ENCODE measurements at places on chromosomes 2 and 18.

GRCh38 chr2:173792741-173793140 is 172.4 kb downstream of the SP3 start:
- DNase-seq: no peak

GRCh38 chr2:159156834-159157233 is 129.7 kb downstream of the WDSUB1 start:
- DNase-seq: no peak

DNA sequence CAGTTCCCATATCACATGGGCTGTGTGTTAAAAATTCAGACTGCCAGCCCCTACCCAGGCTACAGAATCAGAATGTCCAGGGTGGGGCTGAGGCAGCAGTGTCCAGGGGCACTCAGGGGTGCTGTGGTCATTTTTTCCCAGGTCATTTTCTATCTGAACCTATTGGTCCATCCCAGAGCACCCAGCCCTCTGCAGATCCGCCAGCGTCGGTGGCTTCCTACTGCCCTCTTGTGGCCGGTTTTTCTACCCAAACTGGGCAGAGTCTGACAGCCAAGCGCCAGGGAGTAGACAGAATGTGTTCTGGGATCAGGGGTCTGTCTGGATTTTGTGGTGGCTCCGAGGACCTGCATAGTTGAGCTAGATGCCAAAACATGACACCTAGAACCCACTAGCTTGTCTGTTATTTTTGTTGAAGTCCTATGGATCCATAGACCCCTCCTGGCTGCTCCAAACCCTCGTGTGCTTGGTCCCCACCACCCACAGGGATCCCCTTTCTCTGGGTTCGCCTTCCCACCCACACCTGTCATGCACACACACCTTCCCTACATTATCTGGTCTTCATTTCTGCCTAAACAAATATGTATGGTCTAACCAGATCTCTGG is 34.1 kb upstream of the RMDN2 start:
- DNase-seq: peak; percentile 43

DNA sequence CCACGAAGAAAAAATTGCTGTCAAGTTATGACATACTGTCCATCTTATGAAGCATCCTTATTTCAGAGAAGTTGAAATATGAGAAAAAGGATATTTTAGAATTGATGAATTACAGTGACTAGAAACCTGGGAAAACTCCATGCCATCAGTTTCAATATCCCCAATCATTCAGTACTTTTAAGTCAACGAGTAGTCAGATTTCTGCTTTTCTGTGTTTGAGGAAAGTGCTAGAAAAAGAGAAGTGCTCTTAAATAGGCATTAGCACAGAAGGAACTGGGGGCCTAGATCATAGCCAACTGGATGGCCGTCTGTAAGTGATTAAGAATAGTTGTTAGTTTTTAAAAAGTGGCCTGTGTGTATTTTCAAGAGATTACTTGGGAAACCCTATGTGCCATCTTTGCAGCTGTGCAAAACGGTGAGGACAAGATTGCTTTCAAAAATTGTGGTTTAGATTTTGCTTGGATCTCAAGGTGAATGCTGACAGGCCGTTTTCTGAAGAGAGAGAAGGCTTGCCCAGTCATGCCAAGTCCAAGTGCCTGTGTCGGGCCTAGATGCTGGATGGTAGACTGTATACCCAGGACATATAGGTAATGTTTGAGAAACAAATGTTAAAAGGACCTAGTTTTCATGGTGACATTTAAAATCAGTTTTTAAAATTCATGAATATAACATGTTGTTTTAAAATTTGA is 5.1 kb downstream of the NEDD4L start:
- no peak for DNase-seq

DNA sequence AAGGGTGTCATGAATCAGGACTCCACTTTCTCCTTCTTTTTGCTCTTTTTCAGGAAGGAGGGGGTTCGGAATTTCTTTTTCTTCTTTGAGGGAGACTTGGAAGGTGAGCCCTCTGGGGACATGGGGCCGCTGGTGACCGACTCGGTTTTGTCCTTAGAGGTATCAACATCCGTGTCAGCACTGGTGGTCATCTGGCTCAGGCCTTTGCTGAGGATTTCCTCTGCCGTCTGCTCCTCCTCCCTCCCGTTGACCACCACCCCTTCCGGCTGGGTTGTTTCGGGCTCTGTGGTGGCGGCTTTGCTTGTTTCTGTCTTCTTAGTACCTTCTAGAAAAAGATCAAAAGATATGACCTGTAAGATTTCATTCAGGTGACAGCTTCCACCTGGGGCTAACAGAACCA is 104.6 kb downstream of the ADD2 start:
- no peak for DNase-seq

DNA sequence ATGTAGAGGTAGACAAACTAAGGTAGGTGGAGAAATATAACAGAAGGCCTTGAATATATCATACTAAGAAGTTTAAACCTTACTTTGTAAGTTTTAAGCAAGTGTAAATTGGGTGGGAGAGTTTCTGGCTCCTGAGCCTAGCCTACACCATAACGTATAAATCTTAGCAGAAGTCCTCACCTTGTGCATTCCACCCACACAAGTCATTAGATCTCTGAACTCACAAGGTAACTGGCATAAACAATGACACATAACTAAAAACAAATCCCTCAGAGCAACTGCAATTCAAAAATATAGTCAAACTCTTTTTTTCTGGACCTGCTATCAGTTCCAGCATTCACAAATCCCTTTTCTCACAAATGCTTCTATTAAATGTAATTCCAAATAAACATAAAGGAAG is 9.4 kb downstream of the REV1 start:
- no peak for DNase-seq

DNA sequence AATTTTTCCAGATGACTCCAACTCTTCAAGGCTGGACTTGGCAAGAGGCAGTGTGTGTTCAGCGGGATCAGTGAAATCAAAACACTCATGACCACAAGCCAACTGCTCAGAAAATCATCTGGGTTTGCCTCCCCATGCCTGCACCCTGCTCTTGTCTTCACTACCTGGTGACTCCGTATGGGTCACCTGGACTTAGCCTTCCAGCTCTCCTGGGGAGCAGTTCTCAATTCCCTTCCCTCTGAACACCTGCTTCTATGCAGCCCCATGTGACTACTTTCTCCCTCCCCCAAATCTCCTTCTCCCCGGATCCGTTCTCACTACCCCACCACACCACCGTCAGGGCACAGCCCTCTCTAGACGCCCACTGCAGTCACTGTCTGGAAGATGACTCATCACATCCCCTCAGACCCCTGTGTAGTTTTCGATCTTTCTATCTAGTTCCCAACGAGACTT is 130.2 kb upstream of the ID2 start:
- DNase-seq: no peak

- no peak for DNase-seq
These were observed 13.2 kb downstream of the SERPINE2 start for GRCh38 chr2:224025874-224026273.

GRCh38 chr18:61606068-61606660 is 272.9 kb downstream of the CDH20 start:
- peak; percentile 29 for DNase-seq

- DNase-seq: no peak
These were observed 14.3 kb downstream of the MAP3K2 start for GRCh38 chr2:127373362-127374083.

DNA sequence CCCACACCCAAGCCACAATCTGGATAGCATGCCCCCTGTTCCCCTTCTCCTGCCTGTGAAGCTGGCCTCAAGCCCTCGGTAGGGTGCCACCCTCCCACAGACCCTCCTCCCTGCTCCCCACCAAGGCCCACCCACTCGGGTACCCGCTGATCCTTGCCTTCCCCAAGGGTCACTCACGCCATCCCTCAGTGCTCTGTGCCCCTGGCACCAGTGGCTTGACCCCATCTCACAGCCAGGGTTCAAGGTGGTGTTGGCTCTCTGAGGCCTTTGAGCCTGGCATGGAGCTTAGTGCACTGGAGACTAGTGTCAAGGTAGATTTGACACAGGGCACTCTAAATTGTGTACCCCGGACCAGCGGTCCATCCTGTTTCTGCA is 11.9 kb downstream of the ADRA2B start:
- no peak for DNase-seq

DNA sequence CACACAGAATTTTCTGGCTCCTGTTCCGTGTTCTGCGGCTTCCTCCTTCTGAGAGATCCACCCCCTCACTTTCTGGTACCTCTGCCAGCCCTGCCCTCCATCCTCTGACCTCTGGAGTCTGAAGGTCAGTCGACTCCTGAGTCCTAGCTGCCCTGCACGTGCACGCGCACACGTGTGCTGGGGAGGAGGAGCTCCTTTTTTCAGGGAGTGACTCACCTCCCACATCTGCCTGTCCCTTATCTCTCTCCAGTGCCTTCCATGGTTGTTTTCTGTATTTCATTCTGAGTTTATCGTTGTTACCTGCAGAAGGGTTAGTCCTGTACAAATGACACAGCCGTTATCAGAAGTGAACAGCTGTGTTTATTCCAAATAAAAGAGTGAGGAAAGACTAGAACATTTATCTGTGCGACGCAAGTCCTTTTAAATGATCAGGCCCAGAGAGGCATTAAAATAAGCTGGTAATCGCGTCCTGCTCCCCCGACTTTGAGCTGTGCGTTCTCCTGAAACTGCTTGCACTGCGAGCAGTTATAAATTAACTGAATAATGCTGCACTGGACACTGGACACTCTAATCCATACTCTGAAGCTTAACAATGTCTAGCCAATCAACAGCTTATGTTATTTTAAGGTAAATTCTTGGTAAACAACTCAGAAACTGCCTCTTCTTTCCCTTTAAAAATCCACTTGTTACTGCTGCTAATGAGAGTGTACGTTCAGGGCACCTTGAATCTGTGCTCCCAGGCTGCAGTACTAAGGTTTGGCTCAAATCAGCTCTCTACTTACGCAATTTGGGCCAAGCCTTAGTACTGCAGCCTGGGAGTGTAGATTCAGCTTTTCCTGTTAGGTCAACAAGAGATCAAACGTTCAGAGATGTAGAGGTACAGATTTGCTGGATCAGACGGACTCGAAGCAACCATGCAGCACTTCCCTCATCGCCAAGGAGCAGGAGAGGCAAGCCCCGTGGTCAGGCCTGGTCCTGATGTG is 72.5 kb downstream of the GALR1 start:
- no peak for DNase-seq

- no peak for DNase-seq
These were observed 111.9 kb downstream of the EPC2 start for GRCh38 chr2:148756292-148756975.

DNA sequence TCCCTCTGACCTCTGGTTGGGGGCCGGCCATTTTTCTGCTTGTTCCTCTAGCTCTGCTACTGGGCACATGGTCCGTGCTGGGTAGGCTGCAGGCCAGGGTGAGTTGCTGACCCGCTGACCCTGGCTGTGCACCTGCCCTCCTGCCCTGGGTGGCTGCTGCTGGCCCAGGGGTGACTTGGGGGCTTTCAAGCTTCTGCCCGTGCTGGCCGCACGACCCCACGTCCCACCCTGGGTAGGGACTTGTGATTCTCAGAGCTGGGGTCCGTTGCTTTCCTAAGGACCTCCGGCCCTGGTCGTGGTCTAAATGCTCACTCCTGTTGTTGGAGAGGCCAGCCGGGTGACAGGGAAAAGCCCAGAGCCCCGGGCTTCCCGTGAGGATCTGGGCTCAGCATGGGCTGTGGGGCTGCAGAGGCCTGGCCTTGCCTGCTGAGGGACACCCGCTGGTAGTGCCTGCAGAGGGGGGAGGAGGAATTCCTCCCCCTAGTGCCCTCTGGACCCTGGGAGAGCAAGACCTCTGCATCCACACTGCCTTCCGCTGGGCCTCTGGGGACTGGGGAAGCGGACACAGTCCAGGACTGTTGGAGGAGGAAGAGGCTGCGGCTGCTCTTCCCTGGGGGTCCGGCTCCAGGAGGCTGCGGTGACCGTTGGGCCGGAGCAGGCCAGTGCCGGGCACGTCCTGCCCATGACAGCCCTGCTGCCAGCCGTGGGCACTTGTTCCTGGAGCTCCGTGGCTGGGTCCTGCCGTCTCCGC is 6.3 kb upstream of the GAL3ST2 start:
- DNase-seq: no peak

DNA sequence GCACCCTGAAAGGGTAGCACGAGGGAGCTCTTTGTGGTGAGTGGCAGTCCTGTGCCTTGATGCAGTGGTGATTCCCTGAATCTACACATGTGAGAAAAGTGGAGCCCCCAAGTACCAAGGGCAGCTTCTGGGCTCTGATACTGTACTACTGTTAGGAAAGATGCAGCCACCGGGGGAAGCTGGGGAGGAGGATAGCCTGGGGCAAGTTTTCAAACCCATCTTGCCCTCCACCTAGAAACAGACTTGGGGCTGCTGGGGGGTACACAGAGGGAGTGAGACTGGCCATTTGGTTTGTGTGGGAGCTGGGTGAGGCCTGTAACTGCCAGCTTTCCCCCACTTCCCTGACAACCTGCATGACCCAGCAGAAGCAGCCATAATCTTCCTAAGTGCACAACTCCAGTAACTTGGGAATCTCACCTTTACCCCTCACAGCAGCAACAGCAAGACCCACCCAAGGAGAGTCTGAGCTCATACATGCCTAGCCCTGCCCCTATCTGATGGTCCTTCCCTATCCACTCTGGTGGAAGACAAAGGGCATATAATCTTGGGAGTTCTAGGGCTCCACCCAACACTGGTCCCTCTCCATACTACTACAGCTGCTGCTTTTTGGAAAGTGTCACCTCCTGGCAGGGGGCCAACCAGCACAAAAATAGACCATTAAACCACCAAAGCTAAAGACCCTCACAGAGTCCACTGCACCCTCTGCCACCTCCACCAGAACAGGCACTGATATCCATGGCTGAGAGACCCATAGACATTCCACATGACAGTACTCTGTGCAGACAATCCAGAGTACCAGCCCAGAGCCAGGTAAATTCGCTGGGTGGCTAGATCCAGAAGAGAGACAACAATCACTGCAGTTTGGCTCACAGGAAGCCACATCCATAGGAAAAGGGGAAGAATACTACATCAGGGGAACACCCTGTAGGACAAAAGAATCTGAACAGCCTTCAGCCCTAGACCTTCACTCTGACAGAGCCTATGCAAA is 8.2 kb downstream of the MALL start:
- DNase-seq: no peak

GRCh38 chr2:156065912-156066311 is 266.6 kb downstream of the NR4A2 start:
- DNase-seq: no peak

GRCh38 chr18:32701313-32701712 is 71.5 kb downstream of the KLHL14 start:
- DNase-seq: no peak
